ENCODE measurements at places on chromosomes 13 and 19.

GRCh38 chr19:6279620-6279930 lies 200 bp downstream of the MLLT1 start:
- DNase-seq, result no peak

DNA sequence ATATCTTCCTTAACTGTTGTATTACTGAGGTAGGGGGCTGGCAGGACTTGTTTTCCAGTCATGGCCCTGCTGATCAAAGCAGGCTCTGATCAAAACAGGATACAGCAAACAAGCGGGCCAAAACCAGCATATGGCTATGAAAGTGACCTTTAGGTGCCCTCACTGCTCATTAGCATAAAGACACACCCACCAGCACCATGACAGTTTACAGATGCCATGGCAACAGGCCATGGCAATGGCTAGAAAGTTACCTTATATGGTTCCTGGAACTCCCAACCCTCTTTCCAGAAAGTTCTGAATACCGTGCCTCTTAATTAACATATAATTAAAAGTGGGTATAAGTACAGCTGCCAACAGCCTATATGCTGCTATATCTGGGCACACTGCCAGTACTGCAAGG lies 551.4 kb upstream of the SGCG start:
- no peak for DNase-seq

DNA sequence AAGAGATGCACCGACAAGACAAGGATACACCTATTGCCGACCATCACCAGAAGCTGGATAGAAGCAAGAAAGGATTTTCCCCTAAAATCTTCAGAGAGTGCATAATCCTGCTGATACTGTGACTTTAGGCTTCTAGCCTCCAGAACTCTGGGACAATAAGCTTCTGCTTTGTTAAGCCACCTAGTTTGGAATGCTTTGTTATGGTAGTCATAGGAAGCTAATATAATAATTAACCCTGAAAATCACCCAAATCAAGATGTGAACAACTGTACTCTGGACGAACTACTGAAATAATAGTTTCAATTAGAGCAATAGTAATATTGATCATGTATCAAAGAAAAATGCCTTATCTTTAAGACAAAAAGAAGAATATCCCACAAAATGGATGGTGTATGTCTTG lies 524.6 kb downstream of the EFNB2 start:
- no peak for DNase-seq

GRCh38 chr19:5093297-5093928 lies 124.5 kb downstream of the KDM4B start:
- DNase-seq, result no peak

- DNase-seq, result no peak
Measured at GRCh38 chr19:2883686-2884439, 16.7 kb downstream of the ZNF556 start.

DNA sequence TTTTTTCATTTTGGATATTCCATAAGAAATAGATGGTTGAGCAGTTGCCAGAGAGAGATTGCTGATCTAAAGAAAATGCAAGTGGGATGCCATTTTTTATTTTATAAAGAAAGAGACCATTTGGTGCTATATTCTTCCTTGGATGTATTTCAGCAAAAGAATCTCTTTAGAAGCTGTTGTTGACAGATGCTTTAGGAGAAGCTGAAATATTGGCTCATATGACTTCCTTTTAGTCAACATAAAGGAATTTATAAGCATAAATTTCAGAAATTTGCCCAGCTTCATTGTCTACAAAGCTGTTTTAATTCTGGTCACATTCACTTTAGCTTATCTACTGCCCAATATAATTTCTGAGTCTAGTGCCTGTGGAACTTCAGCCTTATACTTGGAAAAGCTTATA lies 36.9 kb downstream of the POLR1D start:
- DNase-seq, result no peak

GRCh38 chr13:46165485-46166223 lies 16.3 kb downstream of the LCP1 start:
- no peak for DNase-seq

GRCh38 chr13:41811588-41812021 lies 149.3 kb downstream of the VWA8 start:
- no peak for DNase-seq

DNA sequence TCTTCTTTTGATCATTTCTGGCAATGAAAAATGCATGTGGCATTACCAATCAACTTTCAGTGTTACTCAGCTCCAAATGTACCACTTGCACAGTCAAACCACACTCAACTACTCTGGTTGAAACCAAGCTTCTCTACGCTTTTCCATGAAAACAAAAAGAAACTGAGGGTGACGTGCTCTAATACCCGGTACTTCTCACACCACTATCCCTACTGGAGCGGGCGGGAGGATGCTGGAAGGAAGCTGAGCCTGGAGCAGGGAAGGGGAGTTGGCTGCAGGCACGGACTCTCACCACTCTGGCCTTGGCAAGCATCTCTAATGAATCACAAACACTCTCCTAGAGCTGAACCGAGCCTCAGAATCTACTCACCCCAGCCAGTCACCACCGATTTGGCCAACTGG lies 48.2 kb downstream of the STK24 start:
- DNase-seq, result no peak

DNA sequence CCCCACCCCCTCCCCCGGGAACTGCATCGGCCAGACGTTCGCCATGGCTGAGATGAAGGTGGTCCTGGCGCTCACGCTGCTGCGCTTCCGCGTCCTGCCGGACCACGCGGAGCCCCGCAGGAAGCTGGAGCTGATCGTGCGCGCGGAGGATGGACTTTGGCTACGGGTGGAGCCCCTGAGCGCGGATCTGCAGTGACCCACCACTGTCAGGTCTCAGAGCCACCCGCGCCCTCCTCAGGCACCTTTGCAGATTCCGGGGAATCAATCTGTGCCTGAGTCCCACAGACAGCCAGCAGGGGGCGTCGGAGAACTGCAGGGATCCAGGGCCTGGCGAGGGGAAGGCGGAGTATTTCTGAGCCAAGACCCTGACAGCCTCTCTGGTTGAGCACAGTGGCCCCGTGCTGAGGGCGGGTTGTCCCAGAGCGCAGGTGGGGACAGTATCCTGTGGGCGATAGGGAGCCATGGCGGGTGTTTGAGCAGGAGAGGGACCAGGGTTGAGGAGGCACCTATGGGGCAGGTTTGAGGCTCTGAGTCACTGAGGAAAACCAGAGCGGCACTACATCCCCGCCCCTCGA lies 30.4 kb upstream of the CYP4F8 start:
- DNase-seq, result peak; percentile 3

- no peak for DNase-seq
Measured at GRCh38 chr13:113746143-113746525, 12.9 kb upstream of the TMEM255B start.

DNA sequence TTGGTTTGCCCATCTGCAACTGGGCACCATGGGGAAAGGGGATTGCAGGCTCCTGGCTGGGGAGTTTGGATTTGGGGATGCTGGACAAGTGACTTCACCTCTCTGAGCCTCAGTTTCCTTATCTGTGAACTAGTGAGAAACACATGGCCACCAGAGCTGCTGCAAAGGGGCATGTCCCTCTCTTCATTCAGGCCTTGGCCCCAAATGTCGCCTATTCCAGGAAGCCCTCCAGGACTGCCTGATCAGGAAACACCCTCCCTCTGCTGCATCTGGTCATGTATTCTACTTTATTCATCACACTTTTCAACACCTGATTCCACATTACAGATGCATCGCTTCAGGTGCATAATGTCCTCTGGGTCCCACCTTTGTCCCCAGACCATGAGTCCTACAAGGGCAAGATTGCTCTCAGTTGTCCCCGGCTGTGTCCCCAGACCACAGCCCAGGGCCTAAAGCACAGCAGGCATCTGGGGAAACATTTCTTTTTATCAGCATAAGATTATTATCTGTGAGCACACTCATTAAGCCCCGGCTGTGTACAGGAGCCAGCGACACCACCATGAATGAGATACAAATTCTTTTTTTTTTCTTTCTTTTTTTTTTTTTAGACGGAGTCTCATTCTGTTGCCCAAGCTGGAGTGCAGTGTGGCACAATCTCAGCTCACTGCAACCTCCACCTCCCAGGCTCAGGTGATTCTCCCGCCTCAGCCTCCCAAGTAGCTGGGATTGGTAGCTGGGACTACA lies 37.5 kb downstream of the ARRDC2 start:
- DNase-seq, result no peak

- no peak for DNase-seq
Measured at GRCh38 chr13:97696921-97697320, 256.6 kb upstream of the IPO5 start.

GRCh38 chr13:44402899-44403445 lies 29.3 kb downstream of the SERP2 start:
- DNase-seq, result no peak

- no peak for DNase-seq
Measured at GRCh38 chr13:78033509-78033908, 114.9 kb upstream of the EDNRB start.

DNA sequence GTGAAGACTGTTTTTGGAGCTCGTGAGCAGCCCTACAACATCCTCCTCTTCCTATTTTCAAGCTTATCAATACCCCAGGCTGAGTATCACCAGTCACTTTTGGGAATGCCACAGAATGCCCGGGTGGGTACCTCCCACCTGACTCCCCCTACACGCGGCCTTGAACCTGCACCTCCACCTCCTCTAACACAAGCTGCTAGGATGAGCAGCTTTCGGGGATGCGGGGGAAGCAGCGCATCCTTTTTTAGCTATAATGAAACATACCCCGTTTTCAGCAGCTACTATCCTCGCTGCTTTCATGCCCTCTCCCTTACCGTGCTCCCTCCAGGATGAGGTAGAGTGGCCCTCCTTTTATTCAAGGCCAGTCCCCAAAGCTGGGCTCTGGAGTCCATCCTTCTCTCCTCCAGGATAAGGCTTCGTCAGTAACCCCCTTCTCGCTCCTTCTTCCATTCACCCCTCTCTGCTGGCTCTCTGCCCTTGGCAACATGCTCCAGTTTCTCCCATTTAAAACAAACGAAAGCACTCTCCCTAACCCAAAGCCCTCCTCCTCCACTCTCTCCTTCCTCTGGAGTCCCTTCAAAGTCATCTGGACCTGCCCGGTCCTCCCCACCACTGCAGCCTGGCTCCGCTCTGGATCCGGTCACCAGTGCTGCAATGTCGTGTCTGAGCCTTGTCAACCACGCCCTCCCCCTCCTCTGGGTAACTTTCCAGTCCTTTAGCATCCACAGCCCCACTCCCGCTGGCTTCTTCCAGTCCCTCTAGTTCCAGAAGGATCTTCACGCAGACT lies 55.3 kb downstream of the STK24 start:
- DNase-seq, result no peak

GRCh38 chr19:57319869-57320179 lies 448 bp upstream of the ZNF543 start:
- no peak for DNase-seq

DNA sequence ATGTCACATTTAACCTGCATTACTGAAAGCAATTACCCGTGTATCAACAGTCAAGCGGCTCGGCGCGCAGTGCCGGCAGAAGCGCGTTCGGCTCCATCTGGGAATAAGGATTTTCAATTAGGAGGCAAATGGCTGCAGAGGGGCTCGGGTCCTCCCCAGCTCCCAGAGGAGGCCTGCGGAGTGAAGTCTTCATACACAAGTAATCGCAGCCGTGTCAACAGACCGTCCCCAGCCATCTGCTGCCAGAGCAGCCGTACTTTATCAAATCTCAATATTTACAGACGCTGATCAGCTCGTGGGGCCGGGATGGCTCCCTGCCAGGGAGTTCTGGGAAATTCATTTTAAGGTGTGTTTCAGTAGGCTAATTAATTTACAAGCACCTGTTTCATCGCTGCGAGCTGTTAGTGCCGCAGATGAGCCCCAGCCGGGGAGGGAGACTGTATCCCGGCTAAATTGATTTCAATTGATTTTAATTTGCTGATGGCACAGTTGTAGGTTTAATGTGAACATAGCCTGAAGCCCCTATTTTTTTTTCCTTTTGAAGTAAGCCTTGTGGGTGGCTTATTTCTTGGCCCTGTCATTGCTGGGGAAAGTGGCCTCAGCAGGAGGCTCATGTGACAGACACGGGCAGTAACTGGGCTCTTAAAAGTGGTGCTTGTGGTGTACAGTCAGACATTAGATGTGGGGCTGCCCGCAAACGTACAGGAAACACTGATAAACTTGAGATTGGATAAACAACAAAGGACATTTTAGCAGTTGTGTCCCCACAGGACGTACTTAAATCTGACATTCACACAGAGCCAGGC lies 252.7 kb downstream of the TEX29 start:
- DNase-seq, result no peak

DNA sequence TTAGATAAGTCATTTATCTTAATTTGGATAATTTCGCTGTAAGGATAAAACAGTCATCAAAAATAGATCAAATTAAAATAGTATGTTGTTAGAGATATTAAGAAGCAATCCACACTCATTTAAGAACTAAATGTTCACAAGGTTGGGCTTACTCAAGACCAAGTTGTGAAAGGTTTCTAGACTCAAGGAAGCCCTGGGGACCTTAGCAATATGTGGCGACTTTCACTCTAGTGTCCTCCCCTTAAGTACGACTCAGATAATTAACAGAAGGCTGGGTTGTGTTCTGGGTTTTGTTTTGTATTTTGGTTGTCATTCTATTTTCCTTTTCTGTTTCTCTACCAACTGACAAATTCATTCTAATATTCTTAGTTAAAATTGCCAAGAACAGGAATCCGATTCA lies 1008.0 kb downstream of the PCDH9 start:
- DNase-seq, result no peak

DNA sequence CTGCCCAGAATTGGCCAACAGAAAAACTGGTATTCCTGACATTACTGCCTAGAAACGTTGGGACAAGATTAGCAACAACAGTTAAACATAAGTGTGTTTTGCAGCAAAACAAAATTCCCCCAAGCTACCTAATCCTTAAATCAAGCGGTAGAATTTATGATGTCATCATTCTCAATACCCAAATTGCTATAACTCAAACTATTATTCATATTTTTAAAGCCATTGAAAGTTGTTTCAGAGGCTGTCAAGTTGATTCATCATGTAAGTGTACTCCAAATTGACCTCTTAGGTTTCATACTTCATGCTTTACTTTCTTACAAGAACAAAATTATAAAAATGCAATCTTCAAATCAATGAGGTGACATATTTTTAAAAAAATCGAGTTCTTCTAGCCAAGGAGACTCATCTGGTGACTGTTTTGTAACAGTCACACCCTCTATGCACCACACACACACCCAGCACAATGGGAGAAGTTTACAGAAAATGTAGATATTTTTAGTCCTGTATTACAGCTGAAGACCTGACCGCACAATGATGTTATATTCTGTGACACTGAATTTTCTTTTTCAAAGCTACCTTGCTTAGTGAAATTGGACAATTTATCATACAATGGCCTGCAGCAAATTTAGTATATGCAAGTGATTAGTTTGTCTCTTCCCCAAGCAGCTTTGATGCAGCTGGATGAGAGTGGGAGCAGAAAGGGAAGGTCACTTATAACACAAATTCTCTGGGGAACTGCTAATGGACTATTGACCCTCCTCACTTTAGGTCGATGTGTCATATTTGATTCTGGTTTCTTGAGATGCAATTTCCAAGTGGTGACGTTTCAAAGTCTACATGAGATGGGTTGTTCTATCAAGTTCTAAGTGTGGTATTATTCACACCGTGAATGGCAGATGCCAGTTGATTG lies 345.3 kb upstream of the OBI1 start:
- no peak for DNase-seq

- DNase-seq, result no peak
Measured at GRCh38 chr13:26742691-26743358, 17.8 kb downstream of the GPR12 start.
